SW 1271 (cell line): ENCODE measurements at places on chromosomes 6 and 20.

DNA sequence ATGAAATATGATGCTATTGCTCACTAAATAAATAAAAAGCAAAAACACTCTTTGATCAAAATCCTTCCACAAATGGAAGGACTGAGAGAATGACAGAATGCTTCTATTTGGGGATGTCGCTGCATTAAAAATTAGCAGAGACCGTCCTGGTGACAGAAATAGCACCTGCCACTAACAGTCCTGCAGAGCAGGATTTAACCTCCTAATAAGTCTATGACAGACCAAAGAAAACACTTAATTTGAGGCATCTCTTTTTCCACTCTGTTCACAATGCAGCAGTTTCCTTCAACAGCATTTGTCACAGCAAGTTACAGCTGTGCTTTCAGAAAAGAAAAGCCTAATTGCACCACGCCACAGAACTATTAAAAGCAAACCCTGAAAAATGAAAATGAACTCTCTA lies 140.6 kb upstream of the BEND6 start:
- DNase-seq: no peak

GRCh38 chr6:3534599-3534998 lies 77.7 kb upstream of the SLC22A23 start:
- no peak for DNase-seq

DNA sequence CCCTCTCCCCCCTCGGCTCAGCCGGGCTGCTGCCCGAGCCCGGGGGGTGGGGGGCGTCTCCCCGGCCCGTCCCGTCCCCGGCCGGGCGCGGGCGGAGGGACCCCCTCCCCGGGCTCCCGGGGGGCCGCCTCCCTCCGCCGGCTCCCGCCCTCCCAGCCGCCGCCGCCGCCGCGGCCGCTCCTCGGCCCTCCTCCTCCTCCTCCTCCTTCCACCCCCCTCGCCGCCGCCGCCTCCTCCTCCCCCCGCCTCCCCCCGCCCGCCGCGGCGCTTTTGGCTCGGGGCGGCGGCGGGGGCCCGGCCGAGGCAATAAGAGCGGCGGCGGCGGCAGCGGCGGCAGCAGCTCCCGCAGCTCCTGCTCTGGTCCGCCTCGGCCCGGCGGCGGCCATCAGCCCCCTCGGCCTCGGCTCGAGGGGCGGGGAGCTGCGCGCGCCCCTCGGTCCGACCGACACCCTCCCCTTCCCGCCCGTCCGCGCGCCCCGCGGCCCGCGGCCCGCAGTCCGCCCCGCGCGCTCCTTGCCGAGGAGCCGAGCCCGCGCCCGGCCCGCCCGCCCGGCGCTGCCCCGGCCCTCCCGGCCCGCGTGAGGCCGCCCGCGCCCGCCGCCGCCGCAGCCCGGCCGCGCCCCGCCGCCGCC lies 38.7 kb downstream of the GNAS start:
- DNase-seq: peak; percentile 75

DNA sequence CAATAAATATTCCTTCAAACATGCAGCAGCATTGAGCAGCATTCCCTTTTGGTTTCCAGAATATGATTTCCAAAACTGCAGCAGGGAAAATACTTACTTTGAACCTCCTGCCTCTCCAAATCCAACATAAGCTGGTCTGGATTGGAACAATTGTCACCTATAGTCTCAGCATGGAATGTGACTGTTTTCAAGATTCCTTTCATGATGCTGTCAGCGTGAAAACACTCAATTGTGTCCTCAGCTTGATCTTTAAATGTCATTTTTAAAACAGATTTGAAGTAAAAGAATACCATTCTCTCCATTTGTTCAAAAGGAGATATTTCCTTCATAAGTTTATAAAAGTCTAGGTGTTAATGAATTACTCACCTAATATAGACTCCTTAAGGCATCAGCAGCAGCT lies 993.9 kb downstream of the EYS start:
- DNase-seq: no peak

- DNase-seq: no peak
Measured at GRCh38 chr6:8238773-8239683, 136.7 kb upstream of the EEF1E1 start.

GRCh38 chr6:135419162-135419561 lies 78.4 kb downstream of the AHI1 start:
- no peak for DNase-seq

- no peak for DNase-seq
Measured at GRCh38 chr6:150695652-150696051, 96.0 kb downstream of the PLEKHG1 start.

- DNase-seq: no peak
Measured at GRCh38 chr20:47719625-47720024, 65.7 kb downstream of the SULF2 start.

- DNase-seq: no peak
Measured at GRCh38 chr6:144895313-144896278, 610.5 kb downstream of the UTRN start.

DNA sequence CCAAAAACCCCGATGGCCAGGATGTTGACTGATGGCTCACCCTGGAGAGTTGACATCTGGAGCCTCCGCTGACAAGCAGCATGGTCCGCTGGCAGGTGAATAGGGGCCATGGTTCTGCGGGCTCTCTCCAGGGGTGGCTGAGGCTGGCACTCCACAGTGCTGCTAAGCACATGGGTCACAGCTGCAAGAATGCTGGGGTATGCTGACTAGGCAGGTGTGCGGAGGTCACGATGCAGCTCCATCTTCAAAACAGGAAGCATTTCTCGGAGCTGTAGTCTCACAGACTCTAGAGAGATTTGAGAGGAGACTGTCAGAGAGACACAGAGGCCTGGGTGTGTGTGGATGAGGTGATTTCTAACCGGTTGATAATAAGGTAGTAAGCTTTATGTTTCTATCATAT lies 341.6 kb downstream of the NRN1 start:
- DNase-seq: no peak

DNA sequence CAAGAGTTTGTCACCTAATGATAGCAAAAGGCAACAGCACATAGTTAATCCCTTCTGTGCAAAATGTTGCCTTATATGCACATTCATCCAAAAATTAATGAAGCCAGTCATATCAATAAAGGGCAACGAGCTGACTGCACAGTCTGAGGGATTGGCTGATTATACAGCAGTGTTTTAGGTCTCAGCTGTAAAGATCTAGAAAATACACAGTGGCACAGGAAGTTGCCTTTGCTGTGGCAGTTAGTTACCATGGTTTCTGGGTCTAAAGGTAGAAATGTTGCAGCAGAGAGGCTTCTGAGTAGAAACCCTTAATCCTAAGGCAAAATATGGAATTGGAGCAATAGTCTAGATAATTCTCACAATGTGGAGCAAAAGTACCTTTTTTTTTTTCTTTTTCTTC lies 89.7 kb downstream of the SMPDL3A start:
- DNase-seq: no peak

DNA sequence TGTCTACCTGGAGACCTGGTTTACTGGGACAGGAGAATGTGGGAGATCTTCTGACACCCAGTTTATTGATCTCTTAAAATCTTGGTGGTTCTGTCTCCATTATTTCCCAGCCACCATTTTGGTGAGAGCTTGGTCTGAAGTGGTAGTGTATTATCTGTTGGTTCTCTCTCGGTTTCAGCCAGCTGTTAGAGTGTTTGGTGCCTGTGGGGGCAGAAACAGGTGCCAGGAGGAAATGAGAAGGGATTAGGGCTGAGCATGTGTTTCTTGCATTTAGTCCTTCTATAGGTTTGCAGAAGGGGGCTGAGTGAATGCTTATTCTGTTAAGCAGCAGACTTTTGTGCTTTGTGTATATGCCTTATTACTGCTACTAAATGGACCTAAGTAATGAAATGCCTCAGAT lies 9.6 kb downstream of the JARID2 start:
- DNase-seq: no peak

- no peak for DNase-seq
Measured at GRCh38 chr20:29689411-29690225, 1567.8 kb upstream of the DEFB115 start.

DNA sequence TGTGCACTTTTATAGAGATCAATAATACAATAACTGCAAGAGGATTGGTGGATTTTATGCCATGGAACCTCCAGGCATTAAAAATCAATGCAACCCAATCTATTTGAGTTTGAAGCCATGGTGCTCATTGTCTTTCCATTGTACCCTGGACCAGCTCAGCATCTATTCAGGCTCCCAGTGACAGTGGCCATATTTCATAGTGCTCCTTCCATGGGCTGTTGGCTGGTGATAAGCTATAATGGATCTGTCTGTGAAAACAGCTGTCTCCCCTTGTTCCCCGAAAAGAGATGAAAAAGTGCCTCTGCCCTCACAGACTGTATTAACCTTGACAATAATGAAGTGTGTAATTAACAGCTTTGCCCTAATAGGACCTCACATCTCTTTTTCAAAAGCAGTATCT lies 74.3 kb downstream of the LAMP5 start:
- DNase-seq: no peak

DNA sequence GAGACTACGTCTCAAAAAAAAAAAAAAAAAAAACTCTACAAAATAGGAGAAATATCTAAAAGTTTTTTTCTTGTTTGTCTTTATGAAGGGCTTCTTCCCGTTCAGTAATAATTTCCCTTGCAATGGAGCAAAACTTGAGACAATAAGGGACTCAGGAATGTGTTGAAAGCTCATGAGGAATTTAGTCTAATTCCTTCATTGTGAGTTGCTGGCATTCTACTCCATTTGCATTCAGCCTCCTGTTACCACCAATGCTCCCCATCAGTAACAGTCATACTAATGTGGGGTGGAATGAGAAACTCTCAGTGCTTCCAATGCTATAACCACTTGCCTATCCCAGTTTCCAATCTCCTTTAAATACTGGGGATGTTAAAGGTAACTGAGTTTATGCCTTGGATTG lies 576.7 kb upstream of the AGPAT4 start:
- no peak for DNase-seq
